ENCODE measurements at places on chromosomes 5 and 9.

DNA sequence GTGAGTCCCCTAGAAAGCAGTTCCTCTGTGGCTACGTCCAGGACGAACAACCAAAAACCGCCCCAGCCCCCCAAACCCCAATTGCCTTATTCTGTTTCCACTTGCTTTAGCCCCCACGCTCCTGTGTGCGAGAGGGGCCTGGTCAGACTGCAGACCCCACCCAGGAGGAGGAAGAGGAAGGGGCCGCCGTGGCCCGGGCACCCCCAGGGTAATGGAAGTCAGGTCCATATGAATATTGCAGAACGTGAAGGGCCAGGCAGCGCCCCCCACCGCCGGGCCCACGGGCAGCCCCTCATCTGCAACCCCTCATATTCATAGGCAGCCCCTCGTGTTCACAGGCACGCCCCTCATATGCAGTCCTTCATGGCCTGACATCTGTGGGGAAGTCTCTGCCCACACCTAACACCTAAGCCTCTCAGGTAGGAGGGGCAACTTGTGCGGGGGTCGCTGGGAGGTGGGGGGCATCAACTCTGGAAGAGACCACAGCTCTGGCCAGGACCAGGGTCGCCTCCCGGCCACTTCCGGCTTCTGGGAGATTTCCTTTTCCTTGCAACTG lies 37.7 kb upstream of the PLEKHG4B start:
- DNase-seq = no peak

DNA sequence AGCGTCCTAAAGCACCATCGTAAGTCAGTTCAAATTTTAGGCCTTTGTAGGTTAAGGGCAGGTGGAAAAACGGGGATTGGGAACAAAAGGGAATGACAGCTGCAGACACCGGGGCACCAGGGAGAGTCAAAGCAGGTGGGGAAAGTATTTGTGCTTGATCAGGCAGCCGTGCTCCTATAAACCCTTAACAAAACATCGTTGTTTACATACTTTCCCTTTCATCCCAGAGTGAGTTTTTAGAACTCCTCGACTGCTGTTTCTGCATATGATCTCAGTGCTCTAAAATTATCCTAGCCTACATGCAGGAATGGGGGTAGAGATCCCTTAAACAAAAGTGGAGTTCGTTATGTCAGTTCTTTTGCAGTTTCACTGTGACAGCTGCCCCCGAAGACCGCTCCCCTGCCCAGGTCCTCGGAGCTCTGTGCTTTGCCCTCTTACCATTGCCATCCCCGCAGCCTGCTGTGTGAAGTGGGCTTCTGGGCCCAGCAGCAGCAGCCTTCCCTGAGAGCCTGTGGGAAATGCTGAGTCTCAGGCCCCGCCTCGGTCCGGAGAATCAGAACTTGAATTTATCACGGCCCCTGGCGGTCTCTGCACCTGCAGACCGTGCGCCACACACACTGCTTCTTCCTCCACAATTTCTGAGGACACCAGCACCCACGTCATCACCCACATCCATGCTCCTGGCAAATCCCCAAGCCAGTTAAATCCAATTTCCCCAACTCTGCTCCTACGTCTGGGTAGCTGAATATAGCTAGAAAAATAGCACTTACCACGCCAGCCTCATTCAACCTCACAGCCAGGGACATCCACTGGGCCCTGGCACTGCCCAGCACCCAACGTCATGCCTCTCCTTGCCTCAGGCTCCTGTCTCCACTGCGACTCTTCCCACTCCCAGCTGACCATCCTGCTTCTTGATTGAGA lies 86.8 kb downstream of the NSUN2 start:
- DNase-seq = no peak

DNA sequence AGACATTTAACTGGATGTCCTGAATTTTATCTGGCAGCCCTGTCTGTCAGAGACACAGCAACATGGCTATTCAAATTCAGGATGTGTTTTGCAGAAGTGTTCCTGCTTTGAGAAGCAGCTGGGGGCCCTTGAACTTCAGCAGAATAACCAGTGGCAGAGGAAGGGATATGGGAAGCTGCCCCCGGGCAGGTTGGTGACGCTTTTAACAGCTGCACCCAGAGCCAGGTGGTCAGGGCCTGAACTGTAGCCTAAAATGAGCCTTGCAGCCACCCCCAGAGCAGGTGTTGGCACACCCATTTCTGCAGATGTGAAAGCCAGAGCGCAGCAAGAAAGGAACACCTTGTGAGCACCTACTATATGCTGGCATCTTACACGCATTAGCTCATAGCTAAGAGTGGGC lies 128.7 kb upstream of the BOD1 start:
- no peak for DNase-seq

DNA sequence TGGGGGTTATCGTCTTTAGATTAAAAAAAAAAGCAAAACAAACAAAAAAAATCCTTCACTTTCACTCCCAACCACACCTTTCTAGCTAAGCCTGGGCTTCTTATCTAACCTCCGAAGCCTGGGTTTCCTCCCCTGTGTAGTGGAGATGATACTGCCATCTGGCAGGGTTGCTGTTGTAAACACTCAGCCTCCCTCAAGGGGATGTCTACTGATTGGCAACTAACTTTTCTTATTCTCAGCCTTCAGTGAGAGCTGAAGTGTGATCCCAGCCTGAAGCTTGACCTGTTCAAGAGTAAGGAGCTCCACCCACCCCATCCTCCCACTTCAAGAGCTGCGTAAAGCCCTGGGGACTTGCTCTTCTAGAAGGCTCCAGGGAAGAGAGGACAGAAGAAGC lies 21.5 kb upstream of the WWC1 start:
- no peak for DNase-seq

DNA sequence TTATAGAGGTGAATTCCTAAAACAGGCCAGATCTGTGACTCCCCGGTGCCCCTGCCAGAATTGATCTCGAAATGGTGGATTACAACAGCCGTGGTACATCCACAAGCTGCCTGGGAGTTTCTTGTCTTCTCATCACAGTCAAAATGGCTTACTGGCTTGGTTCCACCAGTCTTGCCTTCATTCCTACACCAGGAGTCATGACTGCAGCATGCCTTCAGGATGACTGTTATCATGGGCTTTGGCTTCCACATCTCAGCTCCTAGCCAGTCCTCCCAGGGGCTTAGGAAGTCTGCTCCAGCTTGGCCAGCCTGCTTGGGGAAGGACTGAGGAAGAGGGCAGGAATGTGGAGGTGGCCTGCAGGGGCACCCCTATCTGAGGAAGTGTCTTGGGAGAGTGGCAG lies 132.9 kb upstream of the NR3C1 start:
- DNase-seq = peak; percentile 95

GRCh38 chr5:31106691-31107090 lies 86.8 kb upstream of the CDH6 start:
- DNase-seq = peak; percentile 67

- DNase-seq = peak; percentile 67
Observed at GRCh38 chr9:73179589-73179988, 27.9 kb downstream of the ANXA1 start.

DNA sequence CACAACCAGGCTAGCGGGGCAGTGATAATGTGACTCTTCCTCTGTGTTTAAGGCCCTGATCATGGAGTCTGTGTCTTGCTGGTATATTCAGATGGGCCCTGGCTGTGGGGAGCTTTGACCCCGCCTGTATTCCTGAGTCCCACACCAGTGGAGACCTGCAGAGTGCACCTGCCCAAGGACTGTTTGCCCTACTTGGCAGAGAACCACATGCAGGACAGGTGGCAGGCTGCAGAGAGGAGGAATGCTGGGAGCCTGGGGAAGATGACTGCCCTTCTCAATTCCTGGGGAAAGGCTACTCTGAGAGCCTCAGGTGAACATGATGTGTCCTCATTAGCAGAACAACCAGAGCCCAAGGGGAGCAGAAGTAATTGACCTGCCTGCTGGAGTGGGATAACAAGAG lies 36.2 kb downstream of the IARS1 start:
- no peak for DNase-seq

DNA sequence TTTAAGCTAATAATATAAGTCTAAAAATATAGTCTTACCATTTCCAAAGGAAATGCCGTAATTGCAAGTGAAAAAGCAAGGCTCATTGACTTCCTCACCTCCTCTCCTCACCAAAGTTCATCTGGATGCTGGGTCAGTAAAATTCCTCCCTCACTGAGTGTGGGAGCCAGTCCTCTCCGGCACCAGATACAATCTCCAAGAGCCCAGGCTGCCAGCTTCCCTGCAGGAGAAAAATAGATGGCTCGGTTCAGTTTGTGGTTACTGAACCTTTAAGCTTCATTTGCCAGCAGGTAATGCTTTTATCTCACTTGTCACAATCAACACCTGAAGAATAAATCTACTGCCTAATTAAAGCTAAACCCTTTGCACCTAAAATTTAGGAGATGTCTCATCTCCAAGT lies 115.3 kb upstream of the VLDLR start:
- DNase-seq = no peak

DNA sequence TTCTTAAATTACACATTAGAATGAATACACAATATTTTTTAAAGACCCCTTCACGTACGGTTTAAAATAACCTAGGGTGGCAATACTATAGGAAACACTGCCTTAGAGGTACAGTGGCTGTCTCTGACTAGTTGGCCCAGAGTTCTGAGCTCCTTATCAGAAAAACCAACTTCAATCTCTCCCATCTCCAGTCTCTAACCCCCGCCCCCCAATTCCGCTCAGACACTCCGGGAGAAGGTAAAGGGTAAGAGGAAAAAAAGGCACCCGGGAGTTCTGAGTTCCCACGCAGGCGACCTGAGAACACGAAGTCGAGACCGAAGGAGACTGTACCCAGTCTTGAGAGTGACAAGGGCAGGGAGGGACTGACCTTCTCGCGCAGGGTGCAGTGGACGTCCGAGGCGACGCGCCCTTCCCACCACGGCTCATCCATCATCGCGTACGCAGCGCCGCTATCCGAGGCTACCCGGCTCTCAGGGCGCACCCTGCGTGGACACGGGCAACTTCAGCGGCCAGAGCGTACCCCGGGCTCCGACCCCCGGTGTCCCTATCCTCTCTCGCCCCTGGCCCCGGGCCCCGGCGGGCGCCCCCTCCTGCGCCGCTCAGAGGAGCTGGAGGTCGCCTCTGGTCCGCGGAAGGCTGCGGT lies 752 bp downstream of the CCNJL start:
- peak; percentile 52 for DNase-seq

- no peak for DNase-seq
Observed at GRCh38 chr5:180330270-180330648, 22.9 kb downstream of the GFPT2 start.

DNA sequence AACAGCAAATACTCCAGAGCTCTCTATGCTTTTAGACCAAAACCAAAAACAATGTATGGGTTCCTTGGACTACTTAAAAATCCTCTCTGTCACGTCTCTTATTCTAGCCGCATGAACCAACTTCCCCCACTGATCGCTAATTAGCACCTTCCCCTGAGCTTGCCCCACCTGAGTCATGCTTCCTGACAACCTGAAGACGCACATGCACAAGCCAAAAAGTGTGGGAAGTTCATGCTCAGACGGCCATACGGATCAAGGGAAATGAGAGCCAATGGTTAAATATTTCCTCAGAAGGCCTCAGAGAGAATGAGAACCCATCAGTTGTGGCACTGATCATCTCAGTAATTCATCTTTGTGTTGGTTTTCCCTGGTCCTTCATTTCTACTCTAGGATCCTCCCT lies 199.7 kb downstream of the BNC2 start:
- no peak for DNase-seq

GRCh38 chr5:176851871-176852658 lies 41.7 kb downstream of the UNC5A start:
- no peak for DNase-seq

- DNase-seq = no peak
Observed at GRCh38 chr9:132694144-132694543, 23.9 kb downstream of the GTF3C4 start.

GRCh38 chr9:79154806-79155205 lies 417.0 kb upstream of the TLE4 start:
- no peak for DNase-seq

DNA sequence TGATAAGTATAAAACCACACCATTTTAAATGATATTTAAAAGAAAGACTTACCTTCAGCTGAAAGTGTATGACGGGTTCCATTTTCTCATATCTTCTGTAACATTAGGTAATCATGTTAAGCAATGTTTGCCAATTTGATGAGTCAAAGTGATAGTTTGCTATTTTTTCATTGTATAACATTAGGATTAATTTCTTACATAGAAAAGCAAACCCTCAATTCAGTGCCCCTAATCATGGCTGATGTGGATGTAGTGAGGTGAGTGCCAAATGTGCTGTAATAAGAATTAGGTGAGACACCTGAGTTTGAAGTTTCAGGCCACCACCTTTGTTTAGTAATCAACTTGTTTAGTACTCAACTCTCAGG lies 68.0 kb downstream of the UNC13B start:
- DNase-seq = no peak

DNA sequence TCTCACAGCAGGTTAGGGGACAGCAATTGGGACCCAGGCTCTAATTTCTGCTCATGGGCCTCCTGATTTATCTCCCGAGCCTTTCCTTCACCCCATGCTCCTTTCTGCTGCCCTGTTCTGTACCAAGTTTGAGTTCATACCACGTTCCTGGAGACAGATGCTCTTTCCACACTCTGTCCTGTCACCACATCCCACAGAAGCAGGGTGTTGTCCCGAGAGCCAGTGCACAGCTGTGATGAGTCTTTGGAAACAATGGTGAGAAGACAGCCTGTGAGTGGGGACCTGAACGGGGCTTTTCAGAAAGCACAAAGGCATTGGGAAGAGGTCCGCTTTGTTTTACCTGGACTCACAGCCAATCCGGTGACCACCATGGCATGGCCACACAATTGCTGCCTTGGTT lies 17.4 kb downstream of the WDR31 start:
- no peak for DNase-seq

GRCh38 chr9:25472681-25473080 lies 205.6 kb downstream of the TUSC1 start:
- DNase-seq = no peak

DNA sequence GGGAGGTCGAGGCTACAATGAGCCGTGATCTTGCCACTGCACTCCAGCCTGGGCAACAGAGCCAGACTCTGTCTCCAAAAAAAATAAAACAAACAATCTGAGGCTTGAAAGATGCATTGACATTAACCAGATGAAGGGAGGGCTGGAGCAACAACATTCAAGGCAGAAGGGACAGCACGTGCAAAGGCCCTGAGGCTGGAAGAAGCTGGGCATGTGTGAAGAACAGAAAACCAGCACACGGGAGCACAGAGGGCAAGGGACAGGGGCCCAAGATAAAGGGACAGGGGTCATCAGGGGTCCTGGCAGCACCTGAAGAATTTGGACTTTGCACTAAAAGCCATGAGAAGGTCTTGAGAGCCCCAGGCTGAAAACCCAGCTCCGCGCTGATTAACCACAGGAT lies 3.3 kb downstream of the PTGES start:
- no peak for DNase-seq

DNA sequence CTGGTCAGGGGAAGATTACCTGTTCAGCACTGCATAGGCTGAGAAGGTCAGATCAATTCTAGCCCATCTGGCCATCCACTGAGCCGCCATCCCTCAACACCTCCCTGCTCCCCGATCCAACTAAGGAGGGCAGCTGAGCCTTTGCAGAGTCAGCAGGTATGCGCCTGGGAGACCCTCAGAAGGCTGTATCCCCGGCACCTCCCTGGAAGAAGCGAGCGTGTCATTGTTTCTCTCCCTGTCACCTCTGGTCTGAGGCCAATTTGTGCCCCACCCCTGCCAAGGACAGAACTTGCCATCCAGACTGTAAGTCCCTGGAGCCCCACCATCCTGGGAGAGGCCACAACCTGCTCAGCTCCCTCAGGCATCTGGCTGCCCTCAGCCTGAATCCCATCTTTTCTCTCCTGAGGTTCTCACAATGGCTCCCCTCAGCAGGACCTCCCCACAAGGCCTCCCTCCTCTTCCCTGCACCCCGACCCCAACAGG lies 2.6 kb downstream of the CLTB start:
- no peak for DNase-seq
